AG10803 (cell line): ENCODE measurements at places on chromosomes 4 and X.

- DNase-seq = peak; percentile 33
Observed at GRCh38 chrX:20252381-20253231, 14.1 kb downstream of the RPS6KA3 start.

- no peak for DNase-seq
Observed at GRCh38 chrX:135951291-135951690, 22.5 kb downstream of the MMGT1 start.

GRCh38 chrX:100643956-100644860 lies at the start of gene SRPX2:
Gene SRPX2, plus strand, starts transcription at chrX:100644199. Its CDS starts 2,124 bp downstream, at chrX:100646323.
- DNase-seq = peak; percentile 87

DNA sequence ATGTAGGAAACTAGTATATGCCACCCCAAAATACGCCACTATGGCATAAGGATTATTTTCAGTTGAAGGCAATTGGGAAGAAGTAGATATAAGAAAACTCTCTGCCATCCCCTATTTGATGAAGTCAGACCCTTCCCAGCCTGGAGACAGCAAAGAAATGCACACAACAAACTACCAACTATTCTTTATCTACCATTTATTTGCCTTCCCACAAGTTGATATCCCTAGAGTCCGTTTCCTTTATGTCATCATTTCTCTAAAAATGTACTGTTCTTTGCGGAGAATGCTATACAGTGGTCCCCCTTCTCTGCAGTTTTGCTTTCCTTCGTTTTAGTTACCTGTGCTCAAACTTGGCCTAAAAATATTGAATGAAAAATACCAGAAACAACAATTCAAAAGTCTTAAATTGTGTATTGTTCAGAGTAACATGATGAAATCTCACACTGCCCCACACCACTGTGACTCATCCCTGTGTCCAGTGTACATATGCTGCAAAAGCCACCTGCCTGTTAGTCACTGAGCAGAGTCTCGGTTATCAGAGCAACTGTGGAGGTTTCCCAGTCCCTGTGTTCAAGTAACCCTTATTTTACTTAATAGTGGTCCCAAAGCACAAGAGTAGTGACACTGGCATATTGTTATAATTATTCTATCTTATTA lies 152.3 kb downstream of the WDFY3 start:
- peak; percentile 84 for DNase-seq

GRCh38 chrX:102345916-102346315 lies 93.9 kb downstream of the NXF2B start:
- peak; percentile 11 for DNase-seq

DNA sequence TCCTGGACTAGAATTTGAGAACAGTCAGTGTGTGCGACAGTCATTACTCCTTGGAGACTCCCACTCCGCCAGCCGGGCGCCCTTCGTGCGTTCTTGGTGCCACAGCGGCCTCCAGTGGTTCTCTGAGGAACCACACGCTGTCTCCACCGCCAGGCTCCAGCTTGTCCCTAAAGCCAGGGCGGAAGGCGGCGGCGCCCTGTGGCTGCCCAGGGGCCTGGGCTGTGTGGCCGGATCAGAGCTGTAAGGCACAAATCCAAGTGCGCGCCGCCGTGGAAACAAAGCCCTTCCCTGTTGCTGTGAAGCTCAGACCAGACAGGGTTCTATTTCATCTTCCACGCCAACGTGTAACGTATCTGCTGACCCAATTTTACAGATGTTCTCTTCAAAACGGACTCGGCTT lies 34.2 kb downstream of the IDS start:
- peak; percentile 56 for DNase-seq

GRCh38 chr4:1812720-1813119 lies 19.6 kb downstream of the FGFR3 start:
- DNase-seq = no peak

DNA sequence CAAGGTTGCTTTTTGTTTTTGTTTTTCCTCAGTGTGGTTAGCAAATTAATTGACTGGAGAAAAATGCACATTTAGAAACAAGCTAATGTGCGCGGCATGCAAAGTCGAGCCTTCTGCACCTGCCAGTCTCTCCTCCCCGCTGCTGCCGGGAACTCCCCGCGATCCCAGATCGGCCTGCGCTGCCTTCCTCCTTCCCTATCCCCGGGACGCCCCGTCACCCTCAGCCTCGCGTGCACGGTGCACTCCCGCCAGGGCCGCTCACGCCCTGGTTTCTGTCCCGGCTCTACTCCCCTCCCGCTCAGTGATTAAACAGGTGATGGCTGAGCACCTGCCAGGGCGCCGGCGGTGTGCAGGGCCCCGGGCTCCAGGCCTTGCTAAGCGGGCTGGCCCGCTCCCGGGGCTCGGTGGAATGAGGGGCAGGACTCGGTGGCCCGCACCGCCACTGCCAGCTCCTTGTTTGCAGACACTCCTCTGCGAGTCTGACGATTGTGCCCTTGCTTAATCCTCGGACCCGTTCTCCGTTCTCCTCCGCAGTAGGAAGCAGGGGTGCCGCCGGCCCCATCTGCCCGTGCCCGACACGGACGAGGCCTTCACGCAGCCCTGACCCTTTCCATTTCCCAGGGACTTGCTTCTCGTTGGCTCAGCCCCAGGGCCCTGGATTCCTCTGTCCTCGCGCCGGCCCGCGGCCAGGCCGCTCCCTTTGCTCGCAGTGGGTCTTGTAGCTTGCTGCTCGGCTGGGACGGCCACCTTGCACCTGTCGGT lies 143.4 kb downstream of the TRIML1 start:
- no peak for DNase-seq

GRCh38 chr4:164949448-164950143 lies 27.9 kb downstream of the TRIM61 start:
- peak; percentile 18 for DNase-seq
